A549 treated with Mapracorat at 1 μM for 4 hours (cell line): ENCODE measurements at places on chromosomes 1 and 21. TPM values are rescaled to one million over a fixed set of nuclear protein-coding genes. Genes with fewer than 3 reads are reported as not detected.

HSD11B1 gene
- total RNA-seq: 0.39 to 0.63 TPM (median 0.43 TPM) in 5 replicates

OR4F29 gene
- not detected in 5 replicates for total RNA-seq

WRAP73 gene
- total RNA-seq: 16.5 to 20.7 TPM (median 18.8 TPM) in 5 replicates

NUP210L gene
- total RNA-seq: not detected in 5 replicates

RIPPLY3 gene
- total RNA-seq: 0.30 to 0.78 TPM (median 0.47 TPM) in 5 replicates

UBXN10 gene
- not detected in 5 replicates for total RNA-seq

MORN1 gene
- total RNA-seq: 5.3 to 7.1 TPM (median 5.8 TPM) in 5 replicates

SPRR2E gene
- not detected in 5 replicates for total RNA-seq

C1orf94 gene
- total RNA-seq: not detected in 5 replicates

PTPN7 gene
- total RNA-seq: not detected in 5 replicates

PIGR gene
- total RNA-seq: not detected in 5 replicates

RAB3B gene
- 5.3 to 9.0 TPM (median 6.0 TPM) in 5 replicates for total RNA-seq

CDC42 gene
- 143 to 215 TPM (median 160 TPM) in 5 replicates for total RNA-seq

ADAMTS4 gene
- total RNA-seq: 0.02 TPM in 1 of 5 replicates, not detected in the others

TMPRSS15 gene
- not detected in 5 replicates for total RNA-seq

TSACC gene
- 1.6 to 3.4 TPM (median 2.1 TPM) in 5 replicates for total RNA-seq

KCTD3 gene
- 34.4 to 41.2 TPM (median 40.6 TPM) in 5 replicates for total RNA-seq

ZNF326 gene
- total RNA-seq: 15.9 to 17.2 TPM (median 16.4 TPM) in 5 replicates

BMP8B gene
- 4.0 to 5.5 TPM (median 4.7 TPM) in 5 replicates for total RNA-seq
